ENCODE measurements at places on chromosomes 16 and 17.
A peak's percentile ranks its signal among the peaks of the same experiment; 100 is the strongest.

GRCh38 chr17:41382394-41382793 lies 288 bp upstream of the KRT34 start:
- DNase-seq = no peak

DNA sequence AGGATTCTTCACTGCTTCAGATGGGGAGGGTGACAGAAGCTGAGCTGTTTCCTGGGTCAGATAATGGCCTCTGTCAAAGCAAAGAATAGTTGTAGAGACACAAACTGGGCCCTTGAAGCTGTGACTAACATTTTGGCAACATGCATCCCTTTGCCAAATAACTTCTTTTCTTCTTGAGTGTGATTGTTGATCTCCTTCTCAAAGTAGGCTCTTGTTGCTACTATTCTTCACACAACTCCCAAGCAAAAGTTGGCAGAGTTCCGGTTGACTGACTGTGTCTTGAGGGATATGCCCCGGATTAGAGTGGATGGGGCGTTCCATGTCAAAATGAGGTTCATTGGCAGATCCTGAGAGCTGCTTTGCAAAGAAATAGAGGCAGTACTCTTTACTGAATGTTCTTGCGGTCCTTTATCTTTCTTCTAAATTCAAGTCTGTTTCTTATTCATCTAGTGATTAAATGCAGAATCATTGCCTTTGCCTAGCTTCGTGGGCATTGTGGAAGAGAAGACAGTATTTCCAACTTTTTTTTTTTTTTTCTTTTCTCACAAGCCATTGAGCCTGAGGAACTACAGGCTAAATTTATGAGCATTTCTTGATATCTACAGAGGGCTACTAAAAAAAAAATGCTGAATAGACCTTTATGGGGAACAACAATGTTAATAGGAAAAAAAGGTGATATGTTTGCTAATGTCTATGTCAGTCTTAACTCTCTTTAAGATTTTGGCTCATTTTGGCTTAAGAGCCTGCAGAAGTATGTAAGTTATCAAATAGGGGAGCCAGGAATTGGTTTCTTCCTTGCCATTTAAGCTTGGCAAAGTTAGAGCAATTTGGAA lies 5.8 kb downstream of the WIPF2 start:
- no peak for DNase-seq

DNA sequence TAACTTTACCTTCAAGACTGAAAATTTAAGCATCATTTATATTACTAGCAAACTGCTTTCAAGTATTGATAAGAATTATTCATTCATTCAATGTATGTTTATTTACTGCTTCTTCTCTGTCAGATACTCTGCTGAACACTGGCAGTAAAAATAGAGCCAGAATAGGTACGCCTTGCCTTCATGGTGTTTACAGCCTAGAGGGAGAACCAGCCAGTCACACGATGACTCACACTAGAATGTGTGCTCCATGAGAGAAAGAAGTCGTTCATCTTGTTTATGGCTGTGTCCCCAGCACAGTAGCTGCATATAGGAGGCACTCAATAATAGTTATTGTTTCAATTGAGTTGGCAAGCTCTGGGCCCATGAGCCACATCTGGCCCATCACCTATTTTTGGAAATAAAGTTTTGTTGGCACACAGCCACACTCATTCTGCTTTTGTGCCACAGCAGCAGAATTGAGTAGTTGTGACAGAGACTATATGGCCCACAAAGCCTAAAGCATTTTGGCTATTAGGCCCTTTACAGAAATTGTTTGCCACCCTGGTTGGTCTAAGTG lies 84.2 kb downstream of the TMC6 start:
- no peak for DNase-seq

GRCh38 chr16:88655733-88656281 lies 5.0 kb upstream of the CYBA start:
- DNase-seq = no peak

DNA sequence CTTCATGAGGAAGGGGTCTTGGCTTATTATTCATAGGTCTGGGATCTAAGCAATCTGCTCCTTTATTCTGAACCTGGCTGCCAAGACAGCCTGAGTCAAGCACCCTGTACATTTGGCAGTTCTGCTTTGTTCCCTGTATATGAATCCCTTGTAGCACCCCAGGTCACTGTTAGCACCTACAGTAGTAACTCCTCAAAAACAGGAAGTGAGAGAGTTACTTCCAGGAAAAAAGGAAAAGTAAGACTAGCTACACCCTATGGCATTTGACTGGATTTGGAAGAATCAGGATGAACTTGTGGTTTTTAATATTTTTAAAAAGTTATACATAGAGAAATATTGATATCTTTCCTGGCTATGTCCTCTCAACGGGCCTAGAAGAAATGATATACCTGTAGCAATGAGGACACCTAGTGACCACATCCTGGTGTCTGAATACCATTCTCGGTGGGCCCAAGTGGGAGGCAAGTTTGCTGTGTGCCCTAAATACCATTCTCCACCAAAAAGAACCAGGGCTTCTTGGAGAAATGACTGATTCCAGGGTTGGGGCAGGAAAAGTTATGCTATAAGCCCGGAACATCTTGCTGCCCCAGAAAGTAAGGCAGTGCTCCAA lies 9.9 kb downstream of the ANKRD40 start:
- DNase-seq = no peak

GRCh38 chr17:66459811-66460270 lies 157.4 kb downstream of the PRKCA start:
- peak; percentile 85 for DNase-seq

GRCh38 chr16:57134982-57135381 lies 42.6 kb downstream of the CPNE2 start:
- no peak for DNase-seq

GRCh38 chr16:63337264-63337663 lies 1301.0 kb upstream of the CDH8 start:
- DNase-seq = no peak

GRCh38 chr17:63431939-63432804 lies 13.9 kb downstream of the CYB561 start:
- no peak for DNase-seq

DNA sequence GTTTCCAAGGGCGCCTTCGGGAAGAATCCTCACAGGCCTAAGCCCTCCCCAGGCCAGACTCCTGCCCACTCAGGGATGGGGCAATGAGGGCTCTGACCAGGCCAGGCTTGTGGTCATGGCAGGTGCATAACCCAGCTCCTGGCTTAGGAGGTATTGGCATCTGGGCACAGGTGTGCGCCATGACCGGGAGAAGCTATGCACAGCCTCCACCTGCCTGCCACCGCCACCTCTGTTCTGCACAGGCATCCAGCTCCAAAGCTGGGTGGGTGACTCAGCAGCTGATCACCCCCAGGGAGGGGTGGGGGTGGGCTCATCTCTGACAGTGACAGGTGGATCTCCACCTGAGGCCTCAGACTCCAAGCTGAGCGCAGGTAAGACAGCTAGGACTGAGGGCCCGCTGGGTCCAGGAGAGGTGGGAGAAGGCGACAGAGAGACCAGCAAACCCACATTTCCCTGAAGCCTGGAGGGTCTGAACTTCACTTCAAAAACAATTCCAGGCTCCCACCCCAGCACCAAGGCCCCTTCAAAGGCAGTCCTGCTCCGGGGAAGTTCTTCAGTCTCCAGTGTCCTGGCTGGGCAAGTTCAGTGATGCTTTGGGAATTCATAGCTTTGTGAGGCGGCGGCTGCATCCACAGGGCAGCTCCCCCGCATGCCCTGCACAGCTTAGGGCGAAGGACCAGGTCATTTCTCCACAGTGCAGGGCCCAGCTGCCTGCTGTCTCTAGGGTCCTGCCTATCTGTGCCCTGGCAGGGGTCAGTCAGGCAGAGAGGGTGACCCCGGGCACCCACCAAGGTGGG lies 121.6 kb upstream of the SMURF2 start:
- no peak for DNase-seq
